ENCODE measurements at places on chromosomes 2 and 18. TPM values are rescaled to one million over a fixed set of nuclear protein-coding genes. Genes with fewer than 3 reads are reported as not detected.
A peak's percentile ranks its signal among the peaks of the same experiment; 100 is the strongest.

- H3K27me3 ChIP-seq = no peaks in the 10 kb centered on the region
- H3K36me3 ChIP-seq = no peaks in the 10 kb centered on the region
- H3K4me1 ChIP-seq = peaks cover 52% of the 10 kb centered on the region
- DNase-seq = peak; percentile 77
Observed at GRCh38 chr2:65055422-65056214, 598 bp upstream of the CEP68 start.

GRCh38 chr2:187502467-187502866, 51.8 kb downstream of the TFPI start:
- no peak overlapping the region for H3K4me3 ChIP-seq
- no peak overlapping the region for H3K27ac ChIP-seq
- peaks cover 6% of the 10 kb centered on the region for H3K4me1 ChIP-seq
- DNase-seq = no peak
- H3K27me3 ChIP-seq = peaks cover 4% of the 10 kb centered on the region

- no peaks in the 10 kb centered on the region for H3K36me3 ChIP-seq
- H3K4me3 ChIP-seq = no peak overlapping the region
Observed at GRCh38 chr2:221203125-221203524, 369.0 kb downstream of the EPHA4 start.

- peaks cover 2% of the 10 kb centered on the region for H3K27me3 ChIP-seq
- H3K4me1 ChIP-seq = peaks cover 39% of the 10 kb centered on the region
- H3K36me3 ChIP-seq = no peaks in the 10 kb centered on the region
- H3K4me3 ChIP-seq = peak overlapping the region; percentile 18
Observed at GRCh38 chr2:39135690-39136259, 14.9 kb upstream of the SOS1 start.

DNA sequence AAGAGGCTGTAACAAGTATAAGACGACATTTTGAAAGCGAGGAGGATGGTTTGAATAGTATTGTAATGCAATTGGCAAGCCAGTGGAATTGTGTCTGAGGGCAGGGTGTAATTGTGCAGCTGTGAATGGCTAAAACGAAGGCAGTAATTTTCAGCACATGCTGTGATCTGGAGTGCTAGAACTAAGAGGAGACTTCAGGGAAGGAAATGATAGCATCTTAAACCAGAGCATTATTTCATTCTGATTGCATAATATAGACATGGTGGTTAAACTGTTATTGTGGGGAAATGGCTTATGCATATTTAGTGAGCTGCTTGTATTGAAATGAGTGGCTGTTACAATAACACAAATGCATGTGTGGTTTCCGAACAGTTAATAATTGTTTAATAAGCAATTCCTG, 36.3 kb downstream of the THSD7B start:
- DNase-seq = no peak
- no peak overlapping the region for H3K27ac ChIP-seq
- no peaks in the 10 kb centered on the region for H3K36me3 ChIP-seq
- peaks cover 7% of the 10 kb centered on the region for H3K27me3 ChIP-seq

EFR3B gene
- 1.1 TPM for total RNA-seq

DNA sequence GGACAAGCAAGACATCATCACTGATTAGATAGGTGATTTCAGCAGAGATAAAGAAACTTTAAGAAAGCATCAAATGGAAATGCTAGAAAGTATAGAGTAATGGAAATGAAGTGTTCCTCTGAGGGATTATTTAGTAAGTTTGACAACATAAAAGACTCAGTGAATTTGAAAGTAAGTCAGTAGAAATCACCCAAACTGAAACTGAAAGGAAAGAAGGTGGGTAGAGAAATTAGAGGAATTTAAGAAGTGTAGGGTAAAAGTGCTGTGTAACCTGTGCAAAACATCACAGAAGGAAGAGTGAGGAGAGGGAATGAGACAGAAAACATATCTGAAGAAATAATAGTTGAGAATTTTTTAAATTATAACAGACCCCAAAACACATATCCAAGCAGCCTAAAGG, 343.1 kb downstream of the CBLN2 start:
- H3K27ac ChIP-seq = no peak overlapping the region
- H3K4me3 ChIP-seq = no peak overlapping the region
- H3K4me1 ChIP-seq = no peaks in the 10 kb centered on the region
- no peaks in the 10 kb centered on the region for H3K27me3 ChIP-seq
- no peaks in the 10 kb centered on the region for H3K36me3 ChIP-seq

GRCh38 chr2:186595219-186595618, 5.4 kb downstream of the ITGAV start:
- peaks cover 25% of the 10 kb centered on the region for H3K4me1 ChIP-seq
- DNase-seq = no peak
- H3K27ac ChIP-seq = no peak overlapping the region
- no peaks in the 10 kb centered on the region for H3K36me3 ChIP-seq
- no peaks in the 10 kb centered on the region for H3K27me3 ChIP-seq
